ENCODE measurements at places on chromosomes 16 and 17.

DNA sequence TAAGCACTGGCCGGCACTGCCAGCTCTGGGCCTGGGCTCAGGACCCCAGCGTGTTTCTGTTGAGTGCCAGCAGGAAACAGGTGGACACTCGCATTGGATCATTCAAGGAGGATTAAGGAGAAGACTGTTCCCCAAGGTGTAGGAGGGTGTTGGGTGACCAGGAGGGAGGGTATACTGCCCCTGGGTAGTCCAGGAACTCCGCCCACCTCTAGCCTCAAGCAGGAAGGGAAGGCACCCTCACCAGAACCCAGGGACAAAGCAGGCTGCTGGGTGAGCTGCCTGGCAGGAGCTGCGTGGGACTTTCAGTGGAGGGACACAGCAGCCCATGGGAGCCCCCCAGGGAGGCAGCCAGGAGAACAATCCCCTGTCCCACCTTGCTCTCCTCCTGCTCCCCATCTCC lies 7.7 kb upstream of the RAB37 start:
- no peak for DNase-seq

DNA sequence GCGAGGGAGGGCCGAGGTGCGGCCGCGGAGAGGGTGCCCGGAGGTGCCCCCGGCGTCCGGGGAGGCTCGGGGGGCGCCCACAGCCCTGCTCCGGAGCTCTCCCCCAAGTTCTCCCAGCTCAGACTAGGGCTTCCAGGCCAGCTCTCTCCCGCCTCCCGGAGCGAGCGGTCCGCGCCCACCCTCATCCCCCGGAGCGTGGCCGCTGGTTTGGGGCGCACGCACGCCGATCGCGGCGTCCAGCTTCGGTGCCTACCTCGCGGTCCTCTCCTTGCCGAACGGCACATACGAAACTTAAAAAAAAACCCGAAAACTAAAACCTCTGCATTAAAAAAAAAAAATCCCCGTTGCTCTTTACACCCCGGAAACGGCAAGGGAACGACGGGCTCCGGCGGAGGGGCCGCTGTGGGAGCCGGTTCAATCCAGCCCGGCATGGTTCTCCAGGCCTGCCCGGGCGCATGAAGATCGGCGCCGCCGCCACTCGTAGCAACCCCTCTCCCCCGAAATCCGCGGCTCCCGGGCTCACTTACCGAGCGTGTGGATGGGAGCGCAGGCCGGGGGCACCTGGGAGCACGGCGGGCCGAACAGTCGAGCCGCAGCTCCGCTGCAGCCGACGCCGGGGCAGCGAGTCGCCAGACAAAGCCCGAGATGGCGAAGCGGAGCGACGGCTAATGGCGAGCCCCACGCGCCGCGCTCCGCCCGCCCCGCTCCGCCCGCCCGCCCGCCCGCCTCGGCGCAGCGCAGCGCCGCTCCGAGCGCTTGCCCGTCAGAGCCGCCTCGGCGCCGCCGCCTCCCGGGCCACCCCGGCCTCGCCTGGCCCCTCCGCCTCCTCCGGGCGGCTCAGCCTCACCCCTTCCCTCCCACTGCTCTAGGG lies 973 bp upstream of the UBTF start:
- no peak for DNase-seq

DNA sequence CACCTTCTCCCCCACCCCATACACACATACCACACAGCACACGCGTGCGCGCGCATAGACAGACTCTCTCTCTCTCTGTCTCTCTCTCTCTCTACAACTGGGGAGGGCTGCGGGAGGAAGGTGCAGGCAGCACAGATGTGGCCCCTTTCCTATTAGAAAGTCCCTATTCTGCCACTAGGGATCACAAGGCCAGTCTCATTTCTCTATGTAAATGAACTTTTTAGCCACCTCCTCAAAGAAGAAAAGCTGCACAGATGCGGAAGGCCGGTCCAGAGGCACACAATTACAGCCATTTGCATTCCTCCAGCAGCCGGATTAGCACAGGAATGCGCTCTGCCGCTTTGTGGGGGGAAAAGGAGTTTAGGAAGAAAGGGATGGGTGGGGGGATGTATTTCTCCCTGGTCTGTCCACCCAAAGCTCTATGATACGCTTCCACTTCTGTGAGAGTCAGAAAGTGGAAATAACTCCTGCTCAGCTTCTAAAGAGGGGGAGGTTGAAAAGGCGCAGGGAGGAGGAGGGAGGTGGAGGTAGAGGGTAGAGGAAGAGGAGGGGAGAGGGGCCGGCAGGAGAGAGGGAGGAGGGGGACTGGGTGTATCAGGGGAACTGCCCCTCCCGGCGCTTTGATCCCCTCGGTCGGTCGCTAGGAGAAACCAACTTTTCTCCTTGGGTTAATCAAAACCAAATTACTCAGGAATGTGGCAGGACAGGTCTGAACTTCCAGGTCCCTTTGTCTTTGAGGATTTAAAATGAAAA lies 11.7 kb downstream of the ZFHX3 start:
- no peak for DNase-seq

- no peak for DNase-seq
Observed at GRCh38 chr17:37483311-37484039, 6.2 kb upstream of the DUSP14 start.

- no peak for DNase-seq
Observed at GRCh38 chr16:79776243-79776847, 175.8 kb upstream of the MAF start.

DNA sequence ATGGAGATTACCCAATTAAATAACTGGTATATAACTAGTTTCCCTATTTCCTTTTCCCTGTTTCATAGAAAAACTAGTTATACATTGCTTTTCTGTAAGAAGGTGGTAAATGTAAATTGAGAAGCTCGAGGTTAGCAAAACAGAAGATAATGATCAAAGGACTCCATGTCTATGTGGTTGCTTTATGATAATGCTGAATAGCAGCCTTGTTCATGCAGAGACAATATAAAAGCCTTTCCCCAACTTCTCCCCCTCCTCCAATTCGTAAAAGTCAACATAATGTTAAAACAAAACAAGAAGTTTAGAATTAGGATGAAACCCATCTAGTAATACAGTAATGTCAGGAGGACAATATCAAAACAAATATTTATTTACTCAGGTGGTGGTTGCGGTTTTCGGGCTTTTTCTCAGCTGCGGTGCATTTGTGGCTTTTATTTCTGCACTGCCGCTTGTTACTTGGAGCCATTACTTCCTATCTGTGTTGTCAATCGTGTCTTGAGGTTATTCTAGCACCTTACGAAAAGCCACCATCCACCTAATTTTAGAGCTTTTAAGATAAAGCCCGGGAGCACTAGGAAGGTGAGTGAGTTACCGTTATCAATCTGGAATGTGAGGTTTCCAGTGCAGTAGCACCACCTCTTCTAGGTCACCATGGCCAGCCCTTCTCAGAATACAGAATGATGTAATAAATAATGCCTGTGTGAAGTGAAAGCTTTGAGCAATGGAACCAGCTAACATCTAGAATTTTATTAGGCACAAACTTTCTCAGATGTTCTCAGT lies 297.5 kb downstream of the CDH13 start:
- no peak for DNase-seq

- no peak for DNase-seq
Observed at GRCh38 chr17:30547778-30548573, 70.8 kb downstream of the GOSR1 start.

- DNase-seq, result no peak
Observed at GRCh38 chr17:4463818-4464476, 30.2 kb downstream of the SPNS3 start.

DNA sequence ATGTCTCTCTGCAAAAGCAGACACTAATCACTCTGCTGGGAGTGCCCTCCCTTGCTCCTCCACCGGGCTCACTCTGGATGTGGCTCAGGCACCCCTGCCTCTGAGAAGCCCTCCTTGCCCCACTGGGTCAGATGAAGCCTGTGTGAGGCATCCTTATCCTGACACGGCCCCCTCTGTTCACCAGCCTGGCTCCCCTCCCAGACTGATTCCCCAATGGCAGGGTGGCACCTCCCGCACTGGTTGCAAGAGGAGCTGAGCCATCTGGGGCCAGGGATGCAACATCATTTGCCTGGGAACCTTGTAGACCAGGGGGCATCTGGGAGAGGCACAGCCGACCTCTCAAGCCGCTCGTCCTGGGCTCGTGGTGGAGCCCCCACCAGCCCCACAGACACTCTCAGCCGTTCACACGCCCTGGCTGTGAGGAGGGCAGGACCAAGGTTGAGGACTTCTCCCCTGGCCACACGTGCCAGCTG lies 6.7 kb downstream of the SMTNL2 start:
- no peak for DNase-seq

- DNase-seq, result no peak
Observed at GRCh38 chr16:1028056-1028455, 44.5 kb upstream of the SSTR5 start.

GRCh38 chr16:87424266-87424665 lies 32.1 kb downstream of the MAP1LC3B start:
- no peak for DNase-seq

DNA sequence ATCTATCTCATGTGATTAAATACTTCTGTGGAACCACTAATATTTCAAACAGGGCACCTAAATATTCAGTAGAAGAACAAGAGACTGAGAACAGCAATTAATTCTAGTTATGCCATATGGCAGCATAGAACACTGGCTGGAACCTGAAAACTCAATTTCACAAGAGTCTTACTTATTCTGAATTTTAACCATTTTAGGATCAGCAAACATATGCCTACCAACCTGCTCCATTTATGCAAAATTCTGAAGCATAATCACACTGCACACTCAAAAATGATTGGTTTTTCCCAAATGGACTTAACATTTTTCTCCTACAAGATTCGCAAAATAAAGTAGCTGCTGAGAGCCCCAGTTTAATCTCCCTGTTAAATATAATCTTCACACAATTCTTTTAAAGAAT lies 43.2 kb downstream of the SKAP1 start:
- DNase-seq, result no peak

DNA sequence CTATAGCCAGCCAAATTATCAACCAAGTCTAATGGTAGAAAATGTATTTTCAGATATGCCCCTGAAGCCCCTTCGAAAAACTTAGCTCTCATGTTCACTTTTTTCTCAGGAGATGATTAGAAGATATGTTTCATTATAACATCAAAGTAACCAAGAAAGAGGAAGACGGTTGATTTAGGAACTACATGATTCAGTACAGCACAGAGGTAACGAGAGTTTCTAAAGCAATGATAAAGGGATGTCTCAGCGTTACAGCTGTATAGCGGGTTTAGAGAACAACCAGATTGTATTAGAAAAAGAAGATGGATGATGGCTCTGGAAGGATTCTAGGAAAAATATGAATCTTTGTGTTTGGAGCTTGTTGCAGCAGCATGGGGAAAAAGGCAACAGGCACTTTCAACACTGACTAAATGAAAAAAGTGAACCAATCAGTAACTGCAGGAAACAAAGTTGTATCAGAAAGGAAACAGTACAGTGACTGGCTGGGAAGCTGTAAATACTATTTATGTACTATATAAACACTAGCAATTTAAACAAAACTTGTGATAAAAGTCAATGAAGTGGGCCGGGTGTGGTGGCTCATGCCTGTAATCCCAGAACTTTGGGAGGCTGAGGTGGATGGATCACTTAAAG lies 21.5 kb downstream of the MBTD1 start:
- no peak for DNase-seq

DNA sequence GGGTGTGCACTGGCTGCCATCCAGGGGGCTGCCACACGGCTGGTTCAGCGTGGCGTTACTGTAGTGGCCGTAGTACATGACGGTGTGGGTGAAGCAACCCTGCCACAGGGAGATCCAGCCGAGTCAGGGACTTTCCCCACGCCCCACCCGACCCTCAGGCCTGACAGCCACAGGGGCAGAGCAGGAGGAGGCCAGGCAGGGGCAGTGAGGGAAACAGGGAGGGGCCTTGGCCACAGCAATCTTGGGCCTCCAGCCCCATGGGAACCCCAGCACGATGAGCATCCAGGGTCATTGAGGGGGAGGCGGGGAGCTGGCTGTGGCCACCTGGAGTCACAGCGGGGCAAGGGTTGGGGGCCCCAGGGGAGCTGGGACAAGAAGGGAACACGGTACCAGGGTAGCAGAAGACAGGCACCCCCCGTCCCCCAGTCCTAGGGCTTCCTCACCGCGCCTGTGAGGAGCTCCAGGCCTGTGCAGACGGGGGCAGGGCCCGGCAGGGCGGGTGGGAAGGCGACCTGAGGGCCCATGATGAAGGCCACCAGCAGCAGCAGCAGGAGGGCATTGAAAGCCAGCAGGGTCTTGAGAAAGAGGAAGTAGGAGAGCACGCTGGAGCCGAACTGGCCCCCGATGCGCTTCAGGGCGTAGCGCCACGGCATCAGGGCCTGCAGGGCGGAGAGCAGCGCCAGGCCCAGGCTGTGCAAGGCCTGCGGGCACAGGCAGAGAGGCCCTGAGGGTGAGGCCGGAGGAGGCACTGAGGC lies 4.3 kb downstream of the TMC6 start:
- no peak for DNase-seq

- DNase-seq, result no peak
Observed at GRCh38 chr17:79065105-79065670, 9.4 kb upstream of the ENGASE start.

- no peak for DNase-seq
Observed at GRCh38 chr17:67477687-67478086, 100.6 kb downstream of the PITPNC1 start.

DNA sequence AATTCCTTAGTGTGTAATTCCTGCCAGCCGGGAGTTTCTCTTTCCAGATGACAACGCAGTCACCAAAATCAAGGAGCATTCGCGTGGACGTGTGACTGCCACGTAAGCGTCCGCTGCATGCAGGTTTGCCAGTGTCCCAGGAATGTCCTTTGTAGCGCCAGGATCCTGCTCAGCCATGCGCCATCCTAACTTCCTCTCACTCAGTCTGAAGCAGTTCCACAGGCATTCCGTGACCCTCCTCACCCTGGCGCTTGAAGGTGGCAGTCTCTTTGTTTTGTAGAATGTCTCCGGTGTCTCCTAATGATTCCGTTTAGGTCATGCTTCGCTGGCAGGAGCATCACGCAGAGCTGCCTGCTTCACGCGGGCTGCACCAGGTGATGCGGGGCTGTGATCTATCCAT lies 88.6 kb downstream of the RPTOR start:
- no peak for DNase-seq

DNA sequence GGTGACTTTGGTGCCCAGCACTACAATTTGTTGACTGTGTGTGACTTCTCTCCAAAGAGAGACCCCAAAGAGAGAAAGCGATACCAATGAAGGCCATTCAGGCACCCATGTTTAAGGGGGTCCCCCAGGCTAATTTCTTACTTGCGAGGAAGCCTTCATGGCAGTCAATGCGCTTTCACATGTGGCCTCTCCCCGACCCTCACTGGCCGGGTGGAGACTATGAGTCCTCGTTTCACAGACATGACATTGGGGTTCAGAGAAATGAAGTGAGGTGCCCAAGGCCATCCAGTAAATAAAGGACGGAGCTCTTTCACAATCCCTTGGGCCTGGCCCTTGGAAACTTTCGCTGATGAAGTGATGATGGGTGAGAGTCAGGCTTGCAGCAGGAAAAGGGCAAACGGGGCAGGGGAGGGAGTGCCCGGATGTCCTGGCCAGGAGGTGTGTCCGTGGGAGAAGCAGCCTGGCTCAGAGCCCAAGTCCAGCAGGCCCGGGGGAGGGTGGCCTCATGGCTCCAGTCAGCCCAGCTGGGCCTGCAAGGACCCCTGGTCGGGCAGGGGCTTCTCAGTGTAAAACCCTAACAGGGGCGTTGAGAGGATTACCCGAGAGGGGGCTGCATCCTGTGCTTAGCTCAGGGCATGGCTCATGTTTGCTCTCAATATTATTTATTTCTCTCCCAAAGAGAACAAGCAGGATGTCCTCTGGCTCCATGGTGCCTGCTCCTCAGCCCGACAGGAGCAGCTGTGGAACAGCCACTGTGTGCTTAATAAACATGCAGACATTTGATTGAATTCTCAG lies 14.7 kb downstream of the TBX2 start:
- no peak for DNase-seq

Measured in renal cortex interstitium (tissue), 15 donors.